Endodermal cell (in vitro differentiated cells): ENCODE measurements at places on chromosomes 4 and X. TPM values are rescaled to one million over a fixed set of nuclear protein-coding genes. Genes with fewer than 3 reads are reported as not detected.

The GRPEL1 gene
- total RNA-seq, result 25.5 and 28.0 TPM in 2 replicates

The FRMPD3 gene
- not detected in 3 replicates for total RNA-seq

The ZCCHC18 gene
- 1.7 to 2.3 TPM (median 1.9 TPM) in 3 replicates for total RNA-seq

The TCEAL3 gene
- total RNA-seq, result 9.2 and 9.4 TPM in 2 replicates

The CTAG2 gene
- total RNA-seq, result not detected in 2 replicates

The RAB33A gene
- total RNA-seq, result 0.25 TPM in 1 of 2 replicates, not detected in the other

The FOXR2 gene
- not detected in 3 replicates for total RNA-seq

The FRG2 gene
- not detected in 3 replicates for total RNA-seq

The SPANXB1 gene
- total RNA-seq, result not detected in 3 replicates

The MAGEA6 gene
- not detected in 3 replicates for total RNA-seq
